NCI-H1092 (cell line): ENCODE measurements at places on chromosomes 5 and 9.

- peak; percentile 39 for DNase-seq
These were observed 750 bp downstream of the DNM1 start for GRCh38 chr9:128203707-128204551.

GRCh38 chr9:123099042-123099441, 65.6 kb downstream of the GPR21 start:
- no peak for DNase-seq

GRCh38 chr5:29942089-29942488, 1251.4 kb upstream of the CDH6 start:
- DNase-seq, result no peak

DNA sequence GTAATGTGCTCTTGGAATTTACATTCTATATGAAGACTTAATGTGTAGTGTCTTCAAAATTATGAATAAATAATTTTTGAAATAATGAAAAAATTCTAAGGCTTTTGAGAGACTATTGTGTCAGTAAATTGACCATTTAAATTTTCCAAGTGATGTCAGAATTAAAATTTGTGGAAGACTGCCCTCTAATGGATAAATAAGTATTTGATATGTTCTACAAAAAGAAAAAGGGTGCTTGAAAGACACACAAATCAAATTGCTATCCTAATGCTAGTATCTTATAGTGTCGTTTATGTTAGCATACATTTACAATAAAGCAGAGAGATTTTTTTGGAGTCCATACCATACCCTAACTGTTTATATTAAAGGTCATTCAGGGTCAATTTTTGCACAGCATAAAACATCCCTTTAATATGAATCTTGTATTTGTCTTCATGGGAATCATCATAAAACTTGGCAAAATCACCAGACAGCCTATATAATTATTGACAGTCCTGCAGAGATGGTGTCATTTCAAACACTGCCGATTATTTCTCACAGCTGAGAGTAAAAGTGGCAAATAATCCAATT, 120.8 kb upstream of the SLC27A6 start:
- DNase-seq, result no peak

GRCh38 chr5:64876203-64876602, 107.5 kb downstream of the CWC27 start:
- DNase-seq, result no peak
